ENCODE measurements at places on chromosomes 7 and 10.

GRCh38 chr10:121639416-121639815 is 41.2 kb upstream of the FGFR2 start:
- DNase-seq, result no peak

GRCh38 chr7:127446842-127447241 is 54.3 kb upstream of the ZNF800 start:
- no peak for DNase-seq

DNA sequence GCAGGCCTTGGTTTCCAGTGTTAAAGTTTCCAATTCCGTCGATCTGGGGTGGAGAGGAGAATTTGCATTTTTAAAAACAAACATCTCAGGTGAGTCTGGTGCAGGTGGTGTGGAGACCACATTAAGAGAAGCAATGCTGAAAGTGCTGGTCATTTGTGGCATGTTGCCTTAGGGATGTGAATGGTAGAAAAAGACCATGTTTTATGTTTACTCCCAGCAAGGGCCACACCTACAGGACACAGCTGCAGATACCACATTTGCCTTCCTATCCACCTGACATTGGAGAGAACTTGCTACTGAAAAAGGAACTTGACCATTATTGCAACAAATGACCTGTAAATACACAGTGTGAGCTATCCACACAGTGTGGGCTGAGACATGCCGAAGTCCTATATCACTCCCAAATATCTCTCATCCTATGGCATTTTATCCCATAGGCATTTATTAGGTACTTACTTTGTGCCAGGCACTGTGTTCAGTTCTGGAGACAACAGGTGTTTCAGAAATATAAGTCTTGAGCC is 183.1 kb downstream of the NRP1 start:
- no peak for DNase-seq

- no peak for DNase-seq
These were observed 132.7 kb downstream of the CNTNAP2 start for GRCh38 chr7:146249272-146249671.

GRCh38 chr10:1396297-1396635 is 340.1 kb downstream of the WDR37 start:
- DNase-seq, result no peak

GRCh38 chr7:135857519-135858274 is 109.1 kb upstream of the FAM180A start:
- DNase-seq, result no peak

- DNase-seq, result no peak
These were observed 113.6 kb downstream of the PRLHR start for GRCh38 chr10:118481871-118482270.
